ENCODE measurements at places on chromosomes 1 and 21.

GRCh38 chr1:35564037-35564883 is 6.7 kb downstream of the NCDN start:
- peak; percentile 79 for DNase-seq

GRCh38 chr1:207025146-207025880 is 7.2 kb downstream of the C1orf116 start:
- no peak for DNase-seq

DNA sequence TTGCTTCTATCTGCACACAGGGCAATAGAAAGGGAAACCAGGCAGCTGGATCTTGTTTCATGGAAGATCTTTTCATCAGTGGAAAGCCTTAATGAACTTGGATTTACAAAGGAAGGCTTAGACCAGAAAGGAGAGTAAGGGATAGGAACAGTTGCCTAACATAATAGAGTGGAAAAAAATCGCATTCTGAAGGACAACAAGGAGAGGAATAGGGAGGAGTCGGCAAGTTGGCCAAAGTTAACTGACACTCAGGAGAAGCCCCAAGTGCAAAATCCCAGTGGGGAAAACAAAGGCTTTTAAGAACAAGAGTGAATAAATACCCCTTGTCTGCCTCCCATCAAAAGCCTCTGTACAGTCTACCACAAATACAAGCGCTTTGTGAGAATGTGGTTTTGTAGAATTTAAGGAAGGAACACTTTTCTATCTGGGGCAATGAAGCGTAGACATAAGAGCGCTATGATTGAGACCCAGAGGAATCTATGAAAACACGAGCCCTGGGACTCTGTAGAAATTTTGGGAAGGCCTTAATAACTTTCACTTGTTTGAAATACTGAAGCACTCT is 74.1 kb downstream of the ZNF648 start:
- DNase-seq: no peak

GRCh38 chr1:205458777-205459566 is 3.1 kb upstream of the BLACAT1 start:
- DNase-seq: no peak

DNA sequence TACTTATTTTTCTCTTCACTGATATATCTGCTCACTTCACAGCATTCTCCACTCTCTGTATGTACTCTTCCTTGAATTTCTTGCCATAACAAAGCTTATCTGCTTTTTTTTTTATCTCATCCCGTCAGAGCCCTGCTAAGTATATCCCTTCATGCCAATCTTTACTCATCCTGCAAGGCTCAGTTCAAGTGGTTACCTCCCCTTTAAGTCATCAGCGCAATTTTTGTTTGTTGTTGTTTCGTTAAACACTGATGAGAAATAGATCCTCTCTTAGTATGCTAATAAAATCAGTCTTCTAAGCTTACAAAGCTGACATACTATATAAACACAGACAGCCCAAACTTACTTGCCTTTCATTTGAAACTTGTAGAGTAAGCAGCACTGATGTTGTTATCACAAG is 17.8 kb downstream of the COL24A1 start:
- no peak for DNase-seq

Measured in effector CD4-positive, alpha-beta T cell (primary cell).